Activated CD8-positive, alpha-beta T cell treated with anti-CD3 and anti-CD28 coated beads, Interleukin-2, amount 10 ng/mL, durations not matched to agents 7 days and 5 days (primary cell): ENCODE measurements at places on chromosomes 13 and 19.
A peak's percentile ranks its signal among the peaks of the same experiment; 100 is the strongest.

DNA sequence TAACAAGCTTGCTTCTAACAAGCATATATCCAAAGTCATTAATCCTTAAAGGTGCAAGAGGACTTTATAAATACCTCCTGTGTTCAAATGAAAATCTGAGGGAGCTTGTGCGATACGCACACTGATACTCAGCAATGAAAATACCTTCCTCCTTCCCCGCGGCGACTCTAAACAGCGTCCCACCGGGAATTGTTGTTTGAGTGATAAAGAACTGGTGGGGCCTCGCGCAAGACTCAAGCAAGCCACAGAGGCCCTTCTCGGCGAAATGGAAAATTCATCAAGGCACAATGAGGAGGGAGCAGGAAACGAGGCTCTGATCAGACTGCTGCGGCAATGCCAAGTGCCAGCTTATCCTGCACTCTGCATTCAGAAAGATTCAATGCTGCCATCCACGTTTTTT lies 126.7 kb downstream of the ABCC4 start:
- no peak for DNase-seq

- peak; percentile 56 for DNase-seq
Measured at GRCh38 chr19:18441804-18442788, 4.2 kb upstream of the ISYNA1 start.

DNA sequence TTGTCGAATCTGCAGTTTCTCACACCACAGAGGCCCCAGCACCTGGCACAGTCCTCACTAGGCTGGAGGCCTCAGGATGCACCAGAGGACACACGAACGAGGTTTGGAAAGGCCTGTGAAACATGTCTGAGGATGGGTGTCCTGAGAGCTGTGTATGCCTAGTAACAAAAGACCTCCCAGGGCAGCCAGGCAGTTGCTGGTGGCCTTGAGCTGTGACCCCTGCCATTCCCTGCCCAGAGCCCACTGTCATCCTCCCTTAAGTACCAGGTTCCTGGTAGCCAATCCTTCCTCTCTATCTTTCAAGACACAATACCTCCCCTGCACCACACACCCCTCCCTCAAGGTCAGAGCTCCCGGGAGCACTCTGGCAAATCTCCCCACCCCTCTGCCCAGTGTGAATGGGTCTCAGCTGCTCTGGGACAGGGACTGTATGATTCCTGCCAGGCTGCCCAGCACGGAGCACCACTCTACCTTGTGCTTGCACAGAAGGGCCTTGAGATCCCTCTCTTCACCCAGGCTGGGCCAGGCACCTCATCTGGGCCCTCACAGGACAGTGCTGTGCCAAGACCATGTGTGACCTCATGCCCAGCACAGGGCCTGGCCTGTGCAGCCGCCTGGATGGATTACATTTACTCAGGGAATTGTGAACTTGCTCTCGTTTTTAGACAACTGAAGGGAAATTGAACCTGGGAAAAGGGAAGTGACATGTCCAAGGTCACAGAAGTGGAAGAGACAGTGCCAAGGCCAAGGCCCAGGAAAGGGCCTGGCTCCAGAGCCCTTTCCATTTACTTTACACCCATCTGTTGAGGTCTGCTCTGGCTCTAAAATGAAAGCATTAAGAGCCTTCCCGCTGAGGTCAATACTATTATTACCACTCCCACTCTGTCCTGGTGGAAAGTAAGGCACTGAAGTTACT lies 2.2 kb downstream of the ZNF787 start:
- no peak for DNase-seq

- no peak for DNase-seq
Measured at GRCh38 chr19:30119180-30119908, 177.3 kb downstream of the URI1 start.

- DNase-seq: no peak
Measured at GRCh38 chr13:77031656-77032243, 4.8 kb upstream of the FBXL3 start.

- no peak for DNase-seq
Measured at GRCh38 chr19:6271721-6272410, 7.9 kb downstream of the MLLT1 start.

DNA sequence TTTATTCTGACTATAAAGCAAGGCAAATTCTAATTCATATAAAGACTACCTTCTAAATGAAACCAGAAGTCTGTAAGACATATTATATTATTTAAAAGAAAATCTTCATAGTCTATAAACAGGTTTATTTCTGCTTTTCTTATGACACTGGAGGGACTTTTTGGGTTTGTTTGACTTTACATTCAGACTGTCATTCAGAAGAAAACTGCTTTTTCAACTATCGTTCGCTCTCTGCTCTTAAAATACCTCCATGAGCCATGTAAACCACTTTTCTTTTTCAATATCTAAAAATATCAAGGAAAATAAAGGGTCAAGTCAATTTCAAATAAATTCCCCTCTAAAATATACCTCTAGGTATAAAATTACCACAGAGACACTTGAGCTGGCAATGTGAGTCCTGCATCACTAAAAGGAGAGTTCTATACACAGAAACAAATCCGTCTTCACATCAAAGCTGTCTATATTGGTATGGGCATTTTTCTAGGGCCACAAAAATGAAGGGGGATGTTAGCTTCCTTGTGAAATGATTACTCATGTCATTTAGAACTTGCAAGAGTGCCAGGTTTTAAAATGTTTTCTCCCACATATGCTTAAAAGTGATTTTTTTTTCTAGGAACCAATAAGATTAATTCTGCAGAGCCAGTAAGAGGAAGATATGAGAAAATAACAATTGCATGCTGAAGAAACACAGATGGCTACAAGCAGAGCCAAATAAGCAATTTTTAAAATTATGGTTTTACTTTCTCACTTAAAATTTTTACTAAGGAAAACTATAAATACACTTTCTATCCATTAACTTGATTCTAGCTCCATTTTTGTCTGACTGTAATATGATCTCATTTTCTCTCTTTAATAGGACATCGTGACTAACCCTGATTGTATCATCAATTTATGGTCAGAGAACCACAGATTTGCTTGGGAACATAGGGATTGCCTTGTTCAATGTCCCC lies 181.8 kb downstream of the TBC1D4 start:
- DNase-seq: no peak
